Dermis microvascular lymphatic vessel endothelial cell (primary cell): ENCODE measurements at places on chromosomes 12 and 14. TPM values are rescaled to one million over a fixed set of nuclear protein-coding genes. Genes with fewer than 3 reads are reported as not detected.

DNA sequence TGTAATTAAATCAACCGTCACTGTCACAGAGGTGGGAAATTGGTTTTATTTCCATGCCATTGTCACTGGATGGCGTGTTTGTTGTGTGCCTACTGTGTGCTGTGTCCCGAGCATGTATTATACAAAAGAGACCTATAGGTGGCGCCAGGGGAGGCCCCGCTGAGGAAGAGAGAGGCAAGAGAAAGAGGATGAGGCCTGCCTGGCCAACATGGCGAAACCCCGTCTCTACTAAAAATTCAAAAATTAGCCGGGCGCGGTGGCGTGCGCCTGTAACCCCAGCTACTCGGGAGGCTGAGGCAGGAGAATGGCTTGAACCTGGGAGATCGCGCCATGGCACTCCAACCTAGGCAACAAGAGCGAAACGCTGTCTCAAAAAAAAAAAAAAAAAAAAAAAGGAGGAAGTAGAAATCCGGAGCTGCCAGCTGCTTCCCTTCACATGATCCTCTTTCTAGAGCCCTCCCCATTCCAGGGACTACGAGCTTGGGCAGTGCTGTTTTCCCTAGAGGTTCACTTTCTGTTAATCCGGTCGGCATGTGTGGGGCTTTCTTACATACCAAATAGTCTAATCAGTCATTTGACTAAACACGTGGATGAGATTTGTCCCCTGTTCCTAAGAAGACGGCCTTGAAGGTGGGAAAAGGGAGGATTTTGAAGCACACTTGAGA, 6.4 kb upstream of the CCDC175 start:
- DNase-seq, result no peak

Gene FAIM2
- total RNA-seq, result not detected in 2 replicates

- peak; percentile 58 for DNase-seq
Measured at GRCh38 chr12:1572731-1573130, 21.6 kb downstream of the FBXL14 start.

Gene OTOGL
- 0.13 and 0.26 TPM in 2 replicates for total RNA-seq

- no peak for DNase-seq
Measured at GRCh38 chr12:53267306-53267998, 647 bp upstream of the ESPL1 start.

Gene PRIMA1
- not detected in 2 replicates for total RNA-seq

GRCh38 chr14:65472189-65472588, 59.7 kb downstream of the FUT8 start:
- no peak for DNase-seq

Gene PTPRB
- 73.6 and 113 TPM in 2 replicates for total RNA-seq

Gene PMCH
- not detected in 2 replicates for total RNA-seq

- peak; percentile 87 for DNase-seq
Measured at GRCh38 chr12:46523863-46524770, 151.5 kb upstream of the SLC38A2 start.

GRCh38 chr14:71996610-71997009, 64.4 kb downstream of the RGS6 start:
- DNase-seq, result no peak

GRCh38 chr12:127342861-127343260, 924.1 kb upstream of the TMEM132C start:
- no peak for DNase-seq

- DNase-seq, result no peak
Measured at GRCh38 chr12:9864913-9865675, 4.1 kb downstream of the CLEC2B start.
